Activated naive CD4-positive, alpha-beta T cell (primary cell): ENCODE measurements at places on chromosomes 16 and 17.
A peak's percentile ranks its signal among the peaks of the same experiment; 100 is the strongest.

DNA sequence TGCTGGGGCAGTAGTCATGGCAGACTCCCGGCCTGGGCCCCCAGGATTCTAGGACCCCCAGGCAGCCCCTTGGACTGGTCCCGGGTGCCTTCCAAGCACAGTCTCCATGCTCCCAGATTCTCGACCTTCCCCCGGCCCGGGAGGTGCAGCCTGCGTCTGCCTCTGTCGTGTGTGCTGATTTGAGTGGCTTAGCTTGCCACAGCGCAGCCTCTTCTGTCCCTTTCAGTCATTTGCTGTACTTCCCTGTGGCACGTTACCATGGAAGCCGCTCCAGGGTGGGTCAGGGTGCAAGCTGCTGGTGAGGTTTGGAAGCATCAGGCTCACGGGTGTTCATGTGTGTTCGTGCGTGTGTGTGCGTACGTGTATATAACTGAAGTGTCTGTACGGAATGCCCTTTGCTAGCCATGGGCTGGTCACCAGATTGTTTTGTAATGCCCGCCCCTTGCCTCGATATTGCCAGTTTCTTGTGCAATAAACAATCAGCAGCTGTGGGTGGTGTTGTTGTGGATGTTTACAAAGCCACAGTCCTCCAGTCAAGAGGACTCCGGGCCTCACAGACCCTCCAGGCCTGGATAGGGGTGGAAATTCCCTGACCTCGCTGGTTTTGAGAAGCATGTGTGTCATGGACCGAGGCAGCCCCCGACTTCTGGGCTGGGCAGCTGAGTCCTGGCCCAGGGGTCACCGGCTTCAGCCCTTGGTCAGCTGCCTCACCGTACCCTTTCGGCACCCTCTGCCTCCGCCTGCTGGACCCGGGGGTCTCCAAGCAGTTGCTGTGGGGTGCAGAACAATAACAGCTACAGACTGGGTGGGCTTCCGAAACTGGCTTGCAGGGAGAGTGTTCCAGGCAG, 9.7 kb upstream of the CLEC18A start:
- no peak for DNase-seq

GRCh38 chr17:70095455-70095854, 20.4 kb downstream of the KCNJ16 start:
- DNase-seq = no peak

DNA sequence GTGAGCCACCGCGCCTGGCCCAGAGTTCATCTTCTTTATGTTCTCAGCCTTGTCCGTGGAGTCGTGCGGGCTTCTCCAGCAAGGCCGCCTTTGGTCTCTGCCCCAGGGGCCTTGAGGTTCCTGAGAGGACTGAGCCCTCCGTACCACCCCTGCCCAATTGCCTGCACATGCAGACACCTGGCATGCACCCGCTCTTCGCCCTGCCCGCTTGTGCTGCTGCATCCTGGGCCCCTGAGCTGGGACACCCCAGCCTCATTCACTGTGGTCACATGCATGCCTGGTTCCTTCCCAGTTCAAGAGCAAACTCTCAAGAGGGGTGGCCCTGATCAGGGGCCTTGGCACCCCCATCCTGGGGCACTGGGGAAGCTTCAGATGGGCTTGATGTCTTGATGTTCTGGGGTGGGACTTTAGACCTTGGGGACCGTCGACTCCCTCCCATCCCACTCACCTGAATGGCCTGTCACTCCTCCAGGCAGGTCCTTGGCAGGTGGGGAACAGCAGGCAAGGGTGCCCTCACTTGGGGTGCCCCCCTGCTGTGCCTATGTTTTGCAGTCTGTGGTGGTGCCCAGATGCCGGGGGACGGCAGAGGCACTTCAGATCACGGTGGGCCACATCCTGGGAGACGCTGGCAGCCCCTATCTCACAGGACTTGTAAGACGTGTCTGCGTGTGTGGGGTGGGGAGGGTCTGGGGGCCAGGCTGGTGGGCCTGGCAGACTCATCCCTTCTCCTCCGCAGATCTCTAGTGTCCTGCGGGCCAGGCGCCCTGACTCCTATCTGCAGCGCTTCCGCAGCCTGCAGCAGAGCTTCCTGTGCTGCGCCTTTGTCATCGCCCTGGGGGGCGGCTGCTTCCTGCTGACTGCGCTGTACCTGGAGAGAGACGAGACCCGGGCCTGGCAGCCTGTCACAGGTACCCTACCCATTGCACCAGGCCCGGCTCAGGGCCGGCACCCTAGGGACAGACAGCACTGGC, 12.7 kb upstream of the SPNS2 start:
- peak; percentile 49 for DNase-seq

- DNase-seq = no peak
Observed at GRCh38 chr17:66200685-66201092, 8.8 kb upstream of the CEP112 start.

GRCh38 chr17:66222798-66223350, 6.3 kb downstream of the APOH start:
- DNase-seq = no peak

- no peak for DNase-seq
Observed at GRCh38 chr16:89845417-89845816, 17.1 kb downstream of the SPIRE2 start.
